ENCODE measurements at places on chromosomes 6 and 20.

- DNase-seq = no peak
These were observed 53.1 kb downstream of the PHACTR1 start for GRCh38 chr6:12769556-12770256.

DNA sequence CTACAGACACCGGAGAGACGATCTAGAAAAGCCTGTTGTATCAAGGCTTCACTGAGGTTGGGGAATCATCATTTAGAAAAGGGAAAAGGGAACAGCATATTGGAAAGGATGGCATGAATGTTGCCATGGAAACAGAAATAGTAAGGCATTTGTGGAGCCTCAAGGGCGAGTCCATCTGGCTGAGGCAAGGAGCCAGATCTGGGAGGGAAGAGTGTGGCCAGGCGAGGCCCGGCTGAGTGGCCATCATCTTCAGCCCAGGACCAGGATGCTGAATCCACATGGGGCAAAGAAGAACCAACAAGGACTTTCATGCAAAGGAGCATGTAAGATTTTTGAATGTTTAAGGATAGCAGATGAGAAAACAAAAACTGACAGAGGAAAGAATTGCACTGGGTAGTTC is 85.8 kb downstream of the MAP3K5 start:
- no peak for DNase-seq

- DNase-seq = no peak
These were observed 5.2 kb upstream of the IL17A start for GRCh38 chr6:52180787-52181558.

GRCh38 chr20:60467078-60467477 is 508.9 kb downstream of the CDH26 start:
- no peak for DNase-seq

- DNase-seq = no peak
These were observed 341.6 kb upstream of the JAG1 start for GRCh38 chr20:11015440-11015839.

DNA sequence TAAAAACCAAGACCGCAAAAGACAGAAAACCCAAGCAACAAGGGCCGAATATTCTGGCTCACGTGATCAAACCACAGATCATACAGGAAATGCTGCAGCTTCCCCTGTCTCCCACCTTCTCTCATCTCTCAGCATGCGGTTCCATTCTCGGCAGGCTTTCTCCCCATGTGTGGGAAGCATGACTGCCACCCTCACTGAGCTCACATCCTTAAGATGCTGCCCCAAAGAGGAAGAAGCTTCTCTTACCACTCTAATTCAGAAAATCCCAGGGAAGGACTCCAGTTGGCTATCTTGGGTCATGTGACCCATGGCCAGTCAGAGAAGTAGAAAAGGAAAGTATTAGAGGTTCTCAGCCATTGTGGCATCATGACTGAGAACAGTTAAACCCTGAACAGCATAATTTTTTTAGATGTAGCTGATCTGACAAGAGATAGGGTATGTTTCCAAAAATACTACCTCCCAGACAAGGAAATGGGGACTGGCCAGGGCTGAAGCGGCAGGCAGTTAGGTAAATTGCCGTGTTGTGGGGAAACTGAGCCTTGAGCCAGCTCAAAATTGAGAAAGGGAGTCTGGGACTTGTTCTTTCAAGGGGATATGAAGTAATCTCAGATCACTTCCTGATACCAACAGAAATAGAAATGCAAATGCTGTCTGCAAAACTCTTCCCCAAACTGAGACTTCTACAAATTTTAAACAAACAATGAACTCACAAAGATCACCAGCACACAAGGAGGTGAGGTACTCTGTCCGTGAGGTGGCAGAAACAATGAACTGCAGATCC is 37.1 kb upstream of the GRM4 start:
- no peak for DNase-seq

GRCh38 chr6:152858141-152858540 is 107.5 kb downstream of the VIP start:
- DNase-seq = no peak

- DNase-seq = no peak
These were observed 206.9 kb downstream of the NKAIN2 start for GRCh38 chr6:124010574-124010973.

- DNase-seq = no peak
These were observed 35.8 kb downstream of the DTNBP1 start for GRCh38 chr6:15626878-15627674.

DNA sequence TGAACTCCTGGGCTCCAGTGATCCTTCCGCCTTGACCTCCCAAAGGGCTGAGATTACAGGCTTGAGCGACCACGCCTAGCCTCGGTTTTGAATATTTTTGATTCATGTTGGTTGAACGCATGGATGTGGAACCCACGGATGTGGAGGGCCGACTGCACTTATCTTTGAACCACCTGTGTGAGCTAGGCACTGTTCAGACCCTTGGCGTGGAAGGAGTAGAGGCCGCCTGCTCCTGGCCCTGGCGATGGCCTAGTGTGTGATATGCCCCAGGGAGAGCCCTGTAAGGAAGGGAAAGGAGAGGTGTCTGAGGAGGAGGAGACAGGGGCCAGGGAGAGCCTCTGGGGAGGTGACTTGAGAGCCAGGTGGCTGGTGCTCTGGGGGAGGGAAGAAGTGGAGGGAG is 64.3 kb downstream of the BCAS4 start:
- DNase-seq = no peak

GRCh38 chr6:137688230-137688971 is 178.7 kb upstream of the TNFAIP3 start:
- no peak for DNase-seq

Data from NT2/D1 (cell line).